Activated T-cell treated with anti-CD3 and anti-CD28 coated beads for 48 hours (primary cell): ENCODE measurements at places on chromosomes 4 and X.

DNA sequence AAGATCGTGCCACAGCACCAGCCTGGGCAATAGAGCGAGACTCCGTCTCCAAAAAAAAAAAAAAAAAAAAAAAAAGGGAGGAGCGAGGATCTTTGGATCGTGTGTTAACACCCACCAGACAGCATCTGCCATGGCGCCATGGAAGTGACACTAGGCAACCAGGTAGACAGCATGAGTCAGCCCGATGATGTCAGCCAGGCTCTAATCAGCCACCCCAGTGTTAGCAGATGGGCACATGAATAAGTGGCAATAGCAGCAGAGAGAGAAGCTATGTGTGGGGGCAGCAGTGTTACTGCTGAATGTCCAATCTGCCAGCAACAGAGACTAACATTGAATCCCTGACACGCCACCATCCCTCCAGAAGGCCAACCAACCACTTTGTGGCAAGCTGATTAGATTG lies 6.6 kb downstream of the SYN1 start:
- DNase-seq: no peak

GRCh38 chr4:154073107-154073822 lies 284.4 kb upstream of the SFRP2 start:
- DNase-seq: no peak

DNA sequence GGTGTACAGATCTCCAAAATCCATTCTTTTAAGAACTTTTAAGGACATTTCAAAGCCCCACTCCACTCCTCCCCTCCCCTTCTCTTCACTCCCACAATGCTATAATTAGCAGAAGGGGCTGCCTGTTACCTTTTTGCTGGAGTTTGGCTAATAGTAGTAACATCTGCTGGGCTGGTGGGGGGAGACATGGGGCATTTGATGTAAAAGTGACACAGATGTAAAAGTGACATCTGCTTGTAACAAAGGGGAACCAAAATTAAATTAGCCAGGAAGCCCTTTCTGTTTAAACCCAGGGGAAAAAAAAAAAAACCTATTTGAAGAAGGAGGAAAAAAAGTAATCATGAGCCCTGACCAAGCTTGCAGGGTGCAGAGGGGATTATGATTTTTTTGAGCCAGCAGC lies 5.4 kb upstream of the PHOX2B start:
- no peak for DNase-seq

- DNase-seq: no peak
Observed at GRCh38 chr4:73308286-73308685, 49.7 kb upstream of the ANKRD17 start.

DNA sequence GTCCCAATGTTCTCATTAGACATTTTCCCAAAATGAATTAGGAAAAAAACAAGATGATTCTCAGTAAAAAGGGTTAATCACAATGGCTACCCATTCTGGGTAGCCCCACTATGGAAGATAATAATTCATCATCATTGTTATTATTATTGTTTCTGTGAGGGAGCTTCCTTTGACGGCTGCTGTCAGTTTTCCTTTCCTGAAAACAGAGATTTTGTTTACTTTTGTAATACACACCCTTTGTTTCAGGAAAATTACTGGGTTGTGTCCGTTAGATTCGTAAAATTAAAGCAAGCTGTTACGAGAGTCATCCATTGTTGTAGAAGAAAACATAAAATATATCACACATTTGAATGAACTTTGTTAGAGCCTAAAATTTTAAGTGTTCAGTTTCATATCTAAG lies 192.9 kb upstream of the ANKRD50 start:
- no peak for DNase-seq

GRCh38 chrX:17036171-17036961 lies 89.9 kb downstream of the REPS2 start:
- DNase-seq: no peak

DNA sequence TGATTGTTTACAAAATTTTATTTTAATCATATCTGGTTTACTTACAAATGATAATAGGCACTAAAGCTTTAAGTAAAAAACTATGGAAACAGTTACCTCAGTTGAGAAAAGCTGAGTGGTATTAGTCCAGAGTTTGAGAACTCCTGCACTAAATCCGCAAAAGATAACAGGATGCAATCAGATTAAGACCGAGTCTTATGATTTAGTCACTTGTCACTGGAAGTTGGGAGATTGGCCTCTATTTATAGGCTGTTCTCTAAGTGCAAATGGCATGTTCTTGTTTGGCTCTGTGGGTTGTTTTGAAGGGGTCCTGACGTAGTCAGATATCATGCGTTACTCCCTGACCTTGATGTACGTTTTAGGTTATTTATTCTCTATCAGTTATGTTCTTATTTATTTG lies 6.3 kb downstream of the GPAT3 start:
- no peak for DNase-seq

- DNase-seq: no peak
Observed at GRCh38 chr4:13427599-13428325, 56.4 kb downstream of the RAB28 start.

DNA sequence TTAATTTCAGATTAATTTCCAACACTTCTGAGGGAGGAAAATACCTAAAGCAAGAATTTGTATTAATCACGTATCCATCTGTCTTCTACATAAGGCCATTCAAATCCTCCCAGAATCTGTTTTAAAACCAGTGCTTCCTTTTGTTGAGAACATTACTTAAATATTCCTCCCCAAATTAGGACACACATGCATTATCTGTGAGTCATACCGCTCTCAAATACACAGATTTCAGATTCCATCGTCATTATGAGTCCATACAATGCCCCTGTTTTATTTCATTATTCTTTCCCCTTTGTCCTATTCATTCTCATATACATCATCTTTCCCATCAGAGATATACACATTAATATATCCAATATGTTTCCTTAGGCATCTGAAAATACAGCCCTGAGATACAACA lies 57.3 kb upstream of the PRSS12 start:
- no peak for DNase-seq

GRCh38 chr4:26524011-26524410 lies 33.7 kb upstream of the CCKAR start:
- DNase-seq: no peak

DNA sequence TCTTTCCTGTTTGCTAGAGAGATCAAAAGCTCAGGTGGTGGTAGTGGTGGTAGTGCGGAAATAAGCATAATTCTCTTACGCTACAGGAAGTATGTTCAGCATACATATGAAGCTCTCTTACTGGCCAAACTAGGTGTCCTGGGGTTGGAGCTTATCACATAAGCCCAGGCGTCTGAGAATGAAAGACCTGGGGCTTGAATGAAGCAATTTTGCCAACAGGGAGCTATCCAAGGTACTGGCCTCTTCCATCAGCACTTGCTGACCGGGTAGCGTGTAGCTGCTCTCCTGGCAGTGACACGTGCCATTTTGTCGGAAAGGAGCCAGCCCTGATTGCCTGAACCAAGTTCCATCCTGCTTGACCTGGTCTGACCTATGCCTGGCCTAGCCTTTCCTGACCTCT lies 65.9 kb upstream of the HPF1 start:
- no peak for DNase-seq

GRCh38 chrX:87679849-87680248 lies 162.2 kb downstream of the KLHL4 start:
- DNase-seq: no peak

DNA sequence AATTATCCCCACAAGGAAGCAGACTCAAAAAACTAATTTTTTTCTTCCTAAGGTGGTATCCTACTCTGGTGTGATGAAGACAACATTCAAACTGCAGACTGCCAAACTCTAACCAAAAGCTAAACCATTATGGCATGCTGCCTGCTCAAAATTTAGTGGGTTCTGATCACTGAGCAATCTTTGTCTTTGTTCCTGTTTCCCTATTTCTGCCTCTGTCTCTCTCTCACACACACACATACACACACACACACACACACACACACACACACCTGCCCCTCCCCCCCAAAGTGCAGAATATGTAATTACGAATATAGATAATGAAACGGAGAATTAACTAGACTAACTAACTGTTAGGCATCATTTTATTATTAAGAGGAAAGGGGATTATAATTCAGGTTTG lies 1278.6 kb downstream of the PCDH7 start:
- no peak for DNase-seq

- peak; percentile 4 for DNase-seq
Observed at GRCh38 chrX:70030301-70030767, 19.4 kb downstream of the AWAT2 start.

DNA sequence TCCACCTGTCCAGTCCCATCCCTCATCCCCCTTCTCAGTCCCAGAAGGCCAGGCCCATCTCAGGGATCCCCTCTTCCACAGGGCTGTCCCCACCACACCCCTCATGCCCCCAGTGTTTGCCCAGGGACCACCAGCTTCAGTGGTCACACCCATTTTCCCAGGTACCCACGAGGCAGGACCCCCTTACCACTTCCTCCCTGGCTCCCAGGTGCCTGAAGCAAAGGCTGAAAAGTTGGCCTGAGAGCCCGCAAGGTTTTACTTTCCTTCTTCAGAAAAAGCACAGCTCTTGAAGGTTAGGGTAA lies 7.8 kb downstream of the TMEM271 start:
- no peak for DNase-seq

DNA sequence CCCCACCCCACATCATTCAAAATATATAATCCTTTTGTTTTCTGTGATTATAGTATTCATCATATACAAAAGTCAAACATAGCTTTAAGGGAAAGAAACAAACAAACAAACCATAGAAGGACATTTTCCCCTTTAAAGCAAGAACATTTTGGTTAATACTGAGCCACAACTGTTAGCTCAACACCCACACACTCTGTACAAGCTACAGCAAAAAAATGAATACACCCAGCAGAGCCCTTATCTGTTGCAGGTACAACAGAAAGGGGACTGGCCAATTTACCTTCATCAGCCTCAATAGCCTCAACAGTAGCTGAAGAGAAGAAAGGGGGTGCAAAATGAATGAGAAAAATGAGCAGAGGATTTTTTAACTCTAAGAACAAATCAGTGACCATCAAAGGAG lies 318.4 kb downstream of the PPP3CA start:
- DNase-seq: no peak

DNA sequence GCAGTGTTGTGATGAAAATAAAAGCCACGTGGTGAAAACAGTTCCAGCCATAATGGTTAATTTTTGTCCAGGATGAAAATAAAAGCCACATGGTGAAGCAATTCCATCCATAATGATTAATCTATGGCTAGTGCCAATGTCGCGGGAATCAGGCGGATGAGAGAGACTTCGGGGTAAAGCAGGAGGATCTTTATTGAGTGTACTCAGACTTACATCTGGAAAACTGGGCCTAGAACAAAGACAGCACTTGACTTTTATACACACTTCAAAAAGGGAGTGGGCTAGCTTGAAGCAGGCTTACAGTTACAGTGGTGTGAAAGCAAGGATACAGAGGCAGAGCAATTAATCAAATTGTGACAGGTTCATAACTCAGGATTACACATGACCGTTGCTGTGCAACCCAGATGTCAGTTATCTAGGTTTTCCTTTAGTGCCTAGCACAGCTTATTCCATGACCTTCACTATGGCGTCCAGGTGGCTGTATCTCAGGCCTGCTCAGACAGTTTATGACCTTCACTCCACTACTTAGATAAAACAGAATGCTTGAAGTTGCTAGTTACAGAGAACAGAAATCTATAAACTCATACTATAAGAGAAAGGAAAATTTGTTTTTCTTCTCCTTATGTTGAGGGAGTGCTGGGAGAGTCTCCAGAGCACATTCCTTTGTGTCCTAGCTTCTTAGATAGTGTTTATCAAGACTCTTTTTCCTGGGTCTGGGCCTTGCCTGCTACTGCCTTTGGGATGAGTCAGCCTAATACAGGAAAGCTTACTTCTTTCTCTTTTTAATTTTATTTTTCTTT lies 5.9 kb upstream of the PLA2G12A start:
- no peak for DNase-seq

DNA sequence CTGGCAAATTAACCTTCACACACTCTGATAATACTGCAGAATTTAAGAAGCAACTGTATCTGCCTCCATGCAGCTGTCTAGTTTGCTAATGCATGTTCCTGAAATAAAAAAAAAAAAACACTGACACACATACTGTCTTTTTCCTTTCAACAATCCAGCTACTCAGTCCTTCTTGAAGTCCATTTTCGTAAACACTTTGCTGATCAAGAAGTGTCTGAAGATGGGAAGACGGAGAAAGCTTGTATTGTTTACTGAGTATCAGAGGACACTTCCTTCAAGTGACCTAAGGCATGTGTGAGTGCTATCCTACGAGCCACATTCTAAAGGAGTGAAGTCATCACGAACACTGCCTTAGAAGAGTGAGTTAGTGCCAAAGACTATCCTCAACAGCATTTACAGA lies 82.6 kb downstream of the LUZP4 start:
- no peak for DNase-seq

DNA sequence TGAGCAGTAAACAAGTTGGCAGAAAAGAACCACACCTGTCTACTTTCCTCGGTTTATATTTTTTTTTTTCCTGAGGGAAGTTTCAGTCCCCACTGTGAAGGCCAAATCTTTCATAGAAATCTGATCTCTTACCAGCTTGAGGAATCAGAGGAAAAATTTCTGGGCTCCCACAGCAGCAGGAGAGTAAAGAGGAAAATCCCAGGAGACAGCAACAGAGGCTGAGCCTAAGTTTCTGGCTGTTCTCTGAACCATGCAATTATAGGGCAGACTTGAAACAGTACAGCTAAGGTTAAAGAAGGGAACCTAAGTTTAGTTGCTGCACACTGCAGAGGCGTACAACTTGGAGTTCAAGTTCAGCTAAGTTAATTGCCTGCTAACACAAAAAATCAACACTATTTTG lies 1090.9 kb upstream of the INTU start:
- DNase-seq: no peak

- peak; percentile 6 for DNase-seq
Observed at GRCh38 chr4:154018659-154019058, 229.8 kb upstream of the SFRP2 start.

DNA sequence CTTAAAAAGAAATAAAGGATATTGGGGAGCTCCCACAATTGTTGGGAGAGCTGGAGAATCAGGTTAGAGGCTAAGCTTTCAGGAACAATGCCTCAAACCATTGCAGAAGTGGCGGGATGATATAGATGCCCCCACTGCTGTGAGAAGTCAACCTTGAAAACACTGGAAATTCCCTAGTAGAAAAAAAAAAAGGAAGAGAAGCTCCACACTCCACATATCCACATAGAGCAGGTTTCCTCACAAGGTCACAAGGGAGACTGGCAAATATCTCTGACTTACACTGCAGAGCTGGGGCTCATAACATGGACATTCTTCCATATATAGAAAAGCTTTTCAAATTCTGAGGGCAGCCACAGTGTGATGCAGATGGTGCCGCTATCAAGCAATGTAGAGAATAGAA lies 22.7 kb upstream of the OGT start:
- no peak for DNase-seq

GRCh38 chr4:108834166-108834834 lies 71.4 kb upstream of the ETNPPL start:
- DNase-seq: no peak
